ENCODE measurements at places on chromosomes 1 and 21. TPM values are rescaled to one million over a fixed set of nuclear protein-coding genes. Genes with fewer than 3 reads are reported as not detected.

- no peak for DNase-seq
Measured at GRCh38 chr1:182561456-182561855, 27.6 kb downstream of the RNASEL start.

DNA sequence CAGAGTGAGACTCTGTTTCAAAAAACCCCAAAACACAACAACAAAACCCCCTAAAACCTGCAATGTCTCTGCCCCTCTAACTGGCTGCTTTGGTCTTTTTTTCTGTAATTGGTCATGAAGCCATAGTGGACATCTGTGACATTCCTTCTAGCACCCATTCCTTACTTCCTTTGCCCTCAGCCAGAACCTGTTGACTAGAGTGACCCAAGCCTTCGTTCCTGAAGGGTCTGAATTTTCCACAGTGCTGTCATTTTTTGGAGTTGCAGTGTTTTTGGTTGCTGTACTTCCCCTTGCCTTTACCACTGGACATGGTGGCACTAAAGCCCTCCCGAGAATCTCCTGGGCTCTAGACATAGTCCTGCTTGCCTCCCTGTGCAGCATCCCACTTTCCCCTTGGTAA is 48.5 kb upstream of the LIN9 start:
- no peak for DNase-seq

GRCh38 chr21:25625036-25625435 is 14.0 kb upstream of the JAM2 start:
- no peak for DNase-seq

DNA sequence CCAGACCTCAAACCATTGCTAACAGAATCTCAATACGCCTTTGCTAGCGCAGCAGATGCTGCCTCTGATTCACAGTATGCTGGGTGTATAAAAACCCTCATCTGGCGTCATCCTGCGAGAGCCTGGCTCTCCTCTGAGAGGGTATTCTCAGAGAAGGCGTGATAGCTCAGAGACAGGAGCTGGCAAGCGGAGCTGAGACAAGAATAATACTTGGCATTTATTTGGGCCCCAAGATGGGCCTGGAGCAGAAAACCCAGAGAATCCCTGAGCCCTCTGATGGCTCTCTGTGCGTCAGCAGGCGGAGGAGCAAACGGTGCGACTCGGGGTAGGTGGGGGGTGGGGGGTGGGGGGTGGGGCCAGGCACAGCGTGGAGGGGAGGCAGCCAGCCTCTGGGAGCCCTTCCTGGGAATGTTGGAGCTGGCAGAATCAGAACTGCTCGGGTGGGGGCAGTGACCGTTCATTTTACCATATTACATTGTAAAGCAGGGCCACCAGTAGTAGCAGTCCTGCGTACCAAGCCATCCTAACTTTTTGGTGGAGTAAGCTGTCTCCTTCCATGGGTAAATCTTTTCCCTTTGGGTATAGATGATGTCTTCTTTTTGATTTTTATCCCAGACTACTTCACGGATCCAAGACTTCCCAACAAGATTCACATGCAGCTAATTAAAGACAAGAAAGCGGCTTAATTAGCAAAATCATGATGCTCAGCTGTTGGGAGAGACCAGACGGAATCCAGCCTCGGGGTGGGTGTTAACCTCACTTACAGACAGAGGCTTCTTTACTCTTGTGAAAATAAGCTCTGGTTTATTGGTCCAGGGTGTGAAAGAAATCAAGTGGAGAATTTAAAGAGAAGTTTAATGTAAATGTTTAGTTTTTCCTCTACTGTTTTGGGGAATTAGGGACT is 7.1 kb downstream of the RIIAD1 start:
- DNase-seq, result no peak

DNA sequence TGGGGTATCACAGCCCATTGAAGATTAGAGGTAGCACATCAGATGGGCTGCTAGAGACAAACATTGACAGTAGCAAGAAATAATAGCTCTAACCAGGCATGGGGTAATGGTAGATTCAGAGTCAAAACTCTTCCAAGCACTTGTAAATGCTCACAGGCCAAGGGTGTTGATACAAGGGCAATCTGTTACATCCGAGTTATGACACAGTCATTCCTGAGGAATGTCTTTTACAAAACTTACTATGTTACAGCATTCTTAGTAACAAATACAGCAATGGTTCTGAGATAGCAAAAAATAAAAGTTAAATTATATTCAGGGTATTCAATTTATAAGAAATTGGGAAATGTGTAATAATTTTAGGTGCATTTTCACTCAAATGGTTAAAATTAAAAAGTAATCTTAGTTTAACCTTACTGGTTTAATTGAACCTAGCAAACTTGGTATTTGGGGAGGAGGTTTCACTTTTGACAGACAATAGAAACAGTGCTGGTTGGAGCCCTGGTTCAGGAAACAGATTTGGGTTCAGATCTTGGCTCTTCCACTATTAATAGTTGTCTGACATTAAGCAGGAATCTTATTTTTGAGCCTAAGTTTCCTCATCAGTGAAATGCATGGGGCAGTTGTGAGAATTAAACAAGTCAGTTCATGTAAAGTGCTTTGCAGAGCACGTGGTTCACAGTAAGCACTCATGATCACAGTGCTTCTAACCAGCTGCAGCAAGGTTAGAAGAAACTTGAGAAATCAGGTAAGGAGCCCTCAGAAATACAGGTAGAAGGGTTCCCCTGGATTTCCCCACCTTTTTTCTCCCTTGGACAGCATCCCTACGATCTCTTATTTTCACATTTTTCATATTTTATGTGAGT is 4.4 kb downstream of the ST3GAL3 start:
- no peak for DNase-seq

DNA sequence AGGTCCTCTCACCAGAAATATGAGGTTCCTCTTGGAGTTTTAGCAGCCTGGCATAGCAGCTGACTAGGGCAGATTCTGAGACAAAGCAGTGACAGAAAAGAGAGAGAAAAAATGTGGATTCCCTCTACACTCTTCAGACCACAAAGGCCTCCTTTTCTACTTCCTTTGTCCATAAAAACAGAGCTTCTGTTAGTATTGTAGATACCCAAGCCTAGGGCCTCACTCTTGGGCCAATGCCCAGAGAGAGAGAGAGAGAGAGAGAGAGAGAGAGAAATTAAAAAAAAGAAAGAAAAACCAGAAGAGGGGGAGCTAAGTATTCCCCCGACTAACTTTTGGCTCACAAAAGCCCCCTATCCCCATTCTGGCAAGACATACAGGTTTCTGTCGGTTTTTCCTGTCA is 2.4 kb upstream of the ZRANB2 start:
- no peak for DNase-seq

DNA sequence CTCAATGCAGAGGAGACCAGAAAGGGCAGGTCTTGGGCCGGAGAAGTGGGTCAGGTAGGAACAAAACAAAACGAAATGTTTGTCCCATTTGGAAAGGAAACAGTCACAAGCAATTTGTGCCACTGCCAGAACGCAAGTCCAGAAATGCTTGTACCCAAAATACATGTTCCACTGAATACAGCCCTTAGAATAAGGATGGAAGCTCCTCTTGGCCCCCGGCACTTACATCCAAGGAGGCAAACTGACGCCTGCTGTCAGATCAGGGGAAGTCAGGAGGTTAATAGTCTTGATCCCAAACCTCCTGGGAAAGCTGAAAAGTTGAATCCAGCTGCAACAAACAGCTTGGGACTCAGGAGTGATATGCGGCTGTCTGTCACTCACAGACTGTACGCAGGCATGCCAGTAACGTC is 75.9 kb upstream of the GALNT2 start:
- no peak for DNase-seq

DNA sequence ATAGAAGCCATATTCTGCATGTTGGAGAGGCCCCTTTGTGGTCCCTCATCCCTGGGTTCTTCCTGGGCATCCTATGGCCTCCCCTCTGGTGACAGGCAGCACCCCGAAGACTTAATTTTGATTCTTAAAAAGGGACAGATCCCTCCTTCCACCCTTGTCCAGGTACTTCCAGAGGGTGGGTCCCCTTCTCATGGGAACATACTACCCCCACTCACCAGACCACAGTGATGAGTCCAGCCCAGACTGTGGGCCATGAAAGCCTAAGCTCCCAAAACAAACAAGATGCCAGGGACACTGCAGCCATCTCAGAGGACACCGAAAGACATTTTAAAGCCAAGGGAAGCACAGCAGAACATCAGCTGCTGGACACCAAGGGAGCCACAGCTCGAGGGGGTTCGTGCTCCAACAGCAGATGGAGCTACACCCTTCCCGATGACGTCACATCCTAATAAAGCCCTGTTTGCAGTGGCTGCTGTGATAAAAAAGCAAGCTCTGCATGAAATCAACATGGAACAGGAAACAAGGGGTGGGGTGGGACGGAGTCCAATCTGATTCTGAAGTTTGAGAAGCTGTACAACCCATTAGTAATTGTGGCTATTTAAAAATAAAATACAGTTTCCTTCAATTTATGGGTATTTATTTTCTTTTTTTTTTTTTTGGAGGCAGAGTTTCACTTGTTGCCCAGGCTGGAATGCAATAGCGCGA is 32.4 kb downstream of the GNB1 start:
- DNase-seq, result peak; percentile 67

GRCh38 chr1:228695015-228695955 is 40.0 kb upstream of the RHOU start:
- DNase-seq, result no peak

GRCh38 chr1:77538956-77539518 is 143.4 kb downstream of the ZZZ3 start:
- no peak for DNase-seq

DNA sequence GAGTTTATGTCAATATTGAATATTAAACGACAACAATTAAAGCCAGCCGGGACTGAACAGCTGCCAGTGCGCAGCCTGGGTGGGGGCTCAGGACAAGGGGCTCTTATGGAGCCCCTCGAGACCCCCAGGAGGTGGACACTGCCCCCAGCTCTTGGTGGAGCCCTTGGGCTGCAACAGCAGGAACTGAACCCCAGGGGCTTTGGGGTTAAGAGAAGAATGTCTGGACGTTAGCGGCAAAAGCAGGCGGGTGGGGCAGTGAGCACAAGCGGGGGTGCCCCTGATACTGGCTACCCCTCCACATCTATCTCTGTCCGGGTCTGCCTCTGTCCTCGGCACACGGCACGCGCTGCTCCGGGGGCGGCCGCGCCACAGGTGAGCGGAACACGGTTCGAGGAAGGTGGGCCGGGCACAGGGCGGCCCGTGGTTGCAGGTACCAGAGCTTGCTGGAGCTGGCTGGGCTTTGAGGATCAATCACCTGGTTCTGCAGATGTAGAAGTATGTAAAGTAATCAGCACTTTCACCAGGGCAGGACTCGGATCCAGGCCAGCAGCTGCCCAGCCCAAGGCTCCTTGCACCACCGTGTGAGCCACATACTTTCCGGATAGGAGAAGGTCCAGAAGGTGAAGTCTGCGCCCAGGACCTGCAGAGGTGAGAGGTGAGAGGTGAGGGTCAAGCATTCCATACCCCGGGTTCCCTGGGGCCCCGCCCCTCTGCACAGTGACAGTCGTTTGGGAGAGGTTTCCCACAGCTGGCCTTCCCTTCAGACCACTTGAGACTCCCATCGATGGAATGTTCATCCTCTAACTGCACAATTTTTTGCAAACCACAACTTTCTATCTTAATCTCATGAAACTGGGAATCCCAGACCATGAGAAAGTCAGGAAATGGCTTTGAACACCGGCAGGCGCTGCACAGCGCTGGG is 12.4 kb upstream of the POFUT2 start:
- peak; percentile 26 for DNase-seq

- DNase-seq, result no peak
Measured at GRCh38 chr1:21337454-21337927, 47.2 kb upstream of the ECE1 start.

GRCh38 chr1:210373628-210373877 is 44.9 kb downstream of the HHAT start:
- no peak for DNase-seq

DNA sequence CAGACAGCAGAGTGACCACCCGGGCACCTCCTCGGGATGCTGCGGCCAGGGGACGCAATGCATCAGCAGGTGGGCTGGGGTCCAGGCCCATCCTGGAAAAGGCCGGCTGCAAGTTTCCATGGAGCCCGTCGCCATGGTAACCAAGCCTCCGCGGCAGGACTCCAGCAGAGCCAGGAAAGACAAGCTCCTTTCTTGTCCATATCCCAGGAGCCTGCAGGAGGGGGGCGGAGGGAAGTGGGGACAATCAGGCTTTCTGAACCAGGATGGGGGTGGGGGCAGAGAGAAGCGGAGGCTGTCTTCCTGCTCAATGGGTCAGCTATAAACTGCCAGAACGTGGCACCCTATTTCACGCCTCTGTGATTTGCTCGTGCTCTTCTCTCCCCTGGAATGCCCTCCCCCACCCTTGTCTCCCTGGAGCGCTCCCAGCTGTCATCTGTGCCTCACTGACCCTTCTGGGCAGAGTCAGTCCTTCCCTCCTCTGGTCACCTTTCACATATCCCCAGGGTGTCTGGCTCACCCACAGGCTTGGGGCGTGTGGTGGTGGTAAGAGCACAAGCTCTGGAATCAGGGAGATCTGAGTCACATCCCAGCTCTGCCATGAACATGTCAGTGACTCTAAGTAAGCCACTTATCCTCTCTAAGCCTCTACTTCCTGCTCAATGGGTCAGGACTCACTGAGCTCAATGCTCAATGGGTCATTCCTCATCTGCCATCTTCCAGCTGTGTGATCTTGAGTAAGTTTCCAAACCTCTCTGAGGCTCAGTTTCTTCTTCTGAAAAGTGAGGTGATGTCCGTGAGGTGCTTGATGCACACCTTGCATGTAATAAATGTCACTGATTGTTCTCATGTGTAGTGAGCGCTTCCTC is 58.9 kb upstream of the LAPTM5 start:
- DNase-seq, result peak; percentile 81

GRCh38 chr1:116915086-116915661 is 5.5 kb downstream of the PTGFRN start:
- DNase-seq, result no peak

GRCh38 chr1:228031276-228031995 is 24.6 kb downstream of the WNT3A start:
- DNase-seq, result no peak

GRCh38 chr1:117826119-117826518 is 103.3 kb downstream of the GDAP2 start:
- DNase-seq, result no peak

GRCh38 chr1:162018418-162018817 is 5.3 kb downstream of the OLFML2B start:
- no peak for DNase-seq

CFH gene
- 29.8 TPM for total RNA-seq

SPRR1B gene
- total RNA-seq, result not detected

PINK1 gene
- total RNA-seq, result 206 TPM

NT5C1A gene
- 40.1 TPM for total RNA-seq

L1TD1 gene
- total RNA-seq, result 0.07 TPM

CRNN gene
- total RNA-seq, result not detected

IL12RB2 gene
- total RNA-seq, result 0.17 TPM

NEGR1 gene
- total RNA-seq, result 14.2 TPM

Data from heart right ventricle (tissue), 16 donors.